SK-N-SH treated with all-trans-retinoic acid at 6 μM for 48 hours (cell line): ENCODE measurements at places on chromosomes 2 and 18.

GRCh38 chr2:47558768-47559684, 156.1 kb downstream of the MSH2 start:
- ATAC-seq, result peak; percentile 60

DNA sequence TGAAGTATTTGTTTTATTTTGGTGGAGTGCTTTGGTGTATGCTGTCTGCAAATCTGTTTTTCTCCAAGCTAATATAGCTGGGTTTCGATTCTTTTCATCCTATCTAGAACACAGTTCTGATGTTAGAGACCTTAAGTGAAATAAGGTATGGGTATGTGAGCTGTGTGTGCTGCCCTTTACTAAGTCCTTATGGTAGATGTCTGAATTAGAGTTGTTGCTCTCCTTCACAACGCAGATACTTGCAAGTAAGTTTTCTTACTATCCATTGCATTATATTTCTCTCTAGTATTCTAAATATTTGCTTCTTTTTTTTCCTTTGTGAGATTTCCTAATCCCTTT, 38.6 kb downstream of the AGFG1 start:
- no peak for ATAC-seq

DNA sequence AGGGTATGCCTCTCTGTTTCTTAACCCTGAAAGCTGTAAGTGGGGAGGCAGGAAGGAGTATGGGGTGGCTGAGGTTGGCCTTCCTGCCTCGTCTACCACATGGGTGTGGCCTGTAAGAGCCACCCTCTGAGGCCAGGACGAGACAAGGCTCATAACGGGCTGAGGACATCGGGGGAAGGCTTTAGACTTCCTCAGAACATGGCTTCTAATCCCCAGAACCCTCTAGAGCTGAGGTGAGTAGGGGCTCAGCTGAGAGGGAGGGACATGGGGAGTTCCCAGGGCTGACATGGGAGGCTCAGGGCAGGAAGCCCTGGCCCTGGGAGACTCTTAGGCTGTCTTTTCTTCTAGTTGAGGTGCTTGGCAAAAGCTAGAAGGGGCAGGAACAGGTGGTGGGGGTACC, 36.7 kb downstream of the EMX1 start:
- ATAC-seq, result no peak

GRCh38 chr18:22423878-22424564, 6.3 kb upstream of the CTAGE1 start:
- ATAC-seq, result no peak

DNA sequence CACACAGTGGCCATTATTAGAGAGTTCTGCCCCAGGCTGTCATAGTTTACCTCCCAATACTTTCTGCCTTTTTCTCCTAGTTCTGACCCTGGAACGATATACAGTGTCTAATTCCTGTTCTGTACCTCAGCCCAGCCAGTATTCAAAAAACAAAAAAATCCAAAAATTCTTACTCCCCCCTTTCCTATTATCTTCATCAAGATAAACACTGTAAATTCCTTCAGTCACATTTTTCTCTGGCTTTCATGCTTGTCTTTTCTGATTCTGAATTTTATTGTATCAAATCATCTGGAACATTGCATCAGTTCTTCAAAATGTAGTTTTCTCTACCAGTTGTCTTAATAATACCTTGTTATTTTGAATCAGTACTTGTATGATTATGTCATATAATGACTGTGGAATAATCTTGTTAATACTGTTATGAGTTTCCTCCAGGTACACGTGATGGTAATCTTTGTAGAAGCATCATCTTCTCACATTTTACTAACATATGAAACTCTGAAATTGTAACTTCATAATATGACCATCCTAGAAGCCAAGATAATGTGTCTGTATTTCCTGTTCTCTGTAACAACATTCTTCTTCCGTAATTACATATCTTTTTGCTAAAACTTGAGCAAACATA, 79.0 kb upstream of the NOSTRIN start:
- ATAC-seq, result no peak; the same call in 2 of the 3 replicates

GRCh38 chr2:197497326-197497725, 2.3 kb downstream of the HSPD1 start:
- ATAC-seq, result no peak

DNA sequence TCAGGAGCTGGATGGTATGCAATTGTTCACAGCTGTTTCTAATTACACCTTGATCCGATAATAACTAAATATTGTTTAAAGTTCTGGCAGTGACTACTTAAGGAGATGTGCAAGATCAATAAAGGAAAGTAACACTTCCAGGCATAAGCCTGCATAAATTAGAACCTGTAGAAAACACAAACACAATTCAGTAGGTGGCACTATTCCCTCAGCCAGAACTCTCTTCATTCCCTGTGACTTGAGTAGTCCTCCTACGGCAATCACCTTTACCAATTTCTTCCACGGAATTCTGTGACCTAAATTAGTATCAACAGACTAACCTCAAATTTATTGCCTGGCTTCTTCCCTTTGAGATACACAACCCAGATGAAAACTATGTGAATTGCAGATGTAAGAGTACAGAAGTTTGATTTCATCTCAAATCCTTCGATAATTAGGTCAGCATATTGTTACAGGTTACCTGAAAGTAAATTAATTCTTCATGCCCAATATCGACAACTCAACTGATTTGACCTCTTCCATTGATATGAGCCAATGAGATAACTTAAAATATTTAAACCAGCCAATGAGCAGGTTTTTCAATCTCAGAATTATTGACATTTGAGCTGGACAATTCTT, 137.8 kb downstream of the PID1 start:
- ATAC-seq, result no peak

- no peak for ATAC-seq
Measured at GRCh38 chr2:104539649-104540048, 314.3 kb upstream of the POU3F3 start.

DNA sequence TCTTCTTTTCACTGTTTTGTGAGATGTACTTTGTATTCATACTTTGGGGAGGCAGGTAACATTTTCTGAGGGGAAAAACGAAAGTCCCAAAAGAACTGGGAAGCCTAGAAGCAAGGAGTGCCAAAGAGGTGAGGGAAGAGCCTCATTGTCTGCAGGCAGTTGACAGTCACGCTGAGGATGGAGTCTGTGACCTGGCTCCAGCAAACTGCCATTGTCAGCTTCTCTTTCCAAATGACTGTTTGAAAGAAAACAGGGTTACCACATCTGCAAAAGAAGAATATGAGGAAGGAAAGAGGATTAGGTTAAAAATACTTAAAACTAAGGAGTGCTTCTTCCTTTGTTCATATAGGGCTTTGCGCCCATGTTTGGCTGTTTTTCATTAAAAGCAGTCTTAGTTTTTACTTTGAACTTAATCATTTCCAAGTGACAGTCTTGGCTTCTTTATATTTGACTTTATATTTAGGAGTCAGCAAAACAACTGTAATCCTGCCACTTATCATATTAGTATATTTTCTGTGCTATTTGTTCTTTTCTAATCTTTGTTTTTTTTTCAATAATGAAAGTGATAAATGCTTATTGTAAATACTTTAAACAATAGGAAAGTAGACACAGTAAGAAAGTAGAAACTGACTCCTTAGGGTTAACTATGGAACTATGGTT, 35.0 kb downstream of the CERS6 start:
- peak; percentile 58 for ATAC-seq

- ATAC-seq, result no peak
Measured at GRCh38 chr2:225779829-225780228, 380.3 kb downstream of the NYAP2 start.

DNA sequence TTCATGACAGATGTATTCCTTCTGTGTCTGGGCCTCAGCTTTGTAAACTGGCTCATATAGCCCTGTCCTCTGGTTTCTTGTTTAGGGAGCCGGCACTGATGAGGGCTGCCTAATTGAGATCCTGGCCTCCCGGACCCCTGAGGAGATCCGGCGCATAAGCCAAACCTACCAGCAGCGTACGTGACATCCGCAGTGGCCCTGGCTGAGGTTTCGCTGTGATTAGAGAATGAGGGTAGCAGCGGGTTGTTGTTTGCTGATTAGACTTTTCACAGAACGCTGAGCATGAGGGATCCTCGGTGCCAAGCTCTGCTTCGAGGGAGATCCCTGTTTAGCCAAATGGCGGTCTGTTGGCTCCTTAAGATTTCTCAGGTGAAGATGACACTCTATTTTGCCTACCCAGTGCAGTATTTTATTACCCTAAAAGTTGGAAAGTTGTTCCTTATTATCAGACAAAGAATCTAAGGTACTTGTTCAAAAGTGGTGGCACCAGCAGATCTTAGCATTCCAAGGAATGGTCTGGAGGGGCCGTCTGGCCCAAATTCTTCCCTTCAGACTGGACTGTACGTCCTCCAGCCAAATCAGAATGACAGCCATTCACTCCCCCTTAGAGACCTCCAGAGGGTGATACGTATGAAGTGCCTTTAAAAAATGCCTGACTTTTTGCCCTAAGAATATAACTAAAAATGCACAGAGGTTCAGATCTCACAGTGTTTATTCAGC, 21.5 kb upstream of the GMCL1 start:
- no peak for ATAC-seq

DNA sequence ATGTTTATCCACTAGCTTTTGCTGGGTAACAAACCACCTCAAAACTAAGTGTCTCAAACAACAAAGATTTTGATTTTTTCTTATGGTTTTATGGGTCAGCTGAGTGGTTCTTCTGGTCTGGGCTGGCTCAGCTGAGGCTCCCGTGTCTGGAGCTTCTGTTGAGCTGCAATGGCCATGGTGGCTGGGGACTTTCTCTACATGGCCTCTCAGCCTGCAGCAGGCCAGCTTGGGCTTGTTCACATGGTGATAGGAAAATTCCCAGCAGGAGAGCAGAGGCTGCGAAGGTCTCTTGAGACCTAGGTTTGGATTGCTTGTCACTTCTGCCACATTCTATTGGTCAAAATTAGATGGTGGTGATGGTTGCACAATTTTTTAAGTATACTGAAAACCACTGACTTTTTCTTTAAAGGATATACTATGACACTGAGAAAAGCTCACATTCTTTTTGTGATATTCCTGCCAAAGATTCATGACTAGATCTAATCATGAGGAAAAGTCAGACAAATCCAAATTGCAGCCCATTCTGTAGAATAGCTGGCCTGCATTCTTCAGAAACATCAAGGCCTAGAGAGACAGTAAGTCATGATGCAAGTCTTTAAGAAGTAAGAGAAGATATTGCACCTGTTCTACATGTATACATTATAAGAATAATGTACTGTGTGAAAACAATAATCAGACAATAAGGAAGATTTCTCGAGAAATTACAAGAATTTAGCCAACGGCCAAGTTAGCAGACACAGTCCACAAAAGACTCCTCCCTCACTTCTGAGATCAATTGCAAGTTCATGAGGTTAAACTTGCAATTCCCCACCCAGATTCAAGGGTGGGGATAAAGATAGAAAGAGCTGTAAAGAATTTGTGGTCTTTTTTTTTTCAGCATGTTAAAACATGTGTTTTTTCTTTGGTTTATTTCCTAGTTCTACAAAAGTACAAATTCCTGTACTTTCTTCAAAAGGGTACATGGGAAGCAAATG, 35.0 kb upstream of the IL1R2 start:
- ATAC-seq, result no peak

DNA sequence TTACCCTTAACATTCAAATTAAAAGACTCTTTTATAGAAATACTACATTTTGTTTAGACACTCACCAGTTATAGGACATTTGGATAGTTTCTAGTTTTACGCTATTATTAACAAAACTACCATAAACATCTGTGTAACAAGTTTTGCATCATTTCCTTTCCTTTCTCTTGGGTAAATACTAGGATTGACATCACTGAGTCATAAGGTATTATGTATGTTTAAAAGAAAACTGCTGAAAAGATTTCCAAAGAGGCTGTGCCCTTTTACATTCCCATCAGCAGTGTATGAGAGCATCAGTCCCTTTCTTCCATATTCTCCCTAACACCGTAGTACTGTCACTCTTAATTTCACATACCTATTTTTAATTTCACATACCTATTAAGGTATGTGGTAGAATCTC, 130.6 kb downstream of the USP34 start:
- ATAC-seq, result no peak

GRCh38 chr2:132636346-132636745, 33.7 kb downstream of the LYPD1 start:
- ATAC-seq, result no peak

- no peak for ATAC-seq
Measured at GRCh38 chr2:206562375-206562774, 79.9 kb upstream of the FAM237A start.

DNA sequence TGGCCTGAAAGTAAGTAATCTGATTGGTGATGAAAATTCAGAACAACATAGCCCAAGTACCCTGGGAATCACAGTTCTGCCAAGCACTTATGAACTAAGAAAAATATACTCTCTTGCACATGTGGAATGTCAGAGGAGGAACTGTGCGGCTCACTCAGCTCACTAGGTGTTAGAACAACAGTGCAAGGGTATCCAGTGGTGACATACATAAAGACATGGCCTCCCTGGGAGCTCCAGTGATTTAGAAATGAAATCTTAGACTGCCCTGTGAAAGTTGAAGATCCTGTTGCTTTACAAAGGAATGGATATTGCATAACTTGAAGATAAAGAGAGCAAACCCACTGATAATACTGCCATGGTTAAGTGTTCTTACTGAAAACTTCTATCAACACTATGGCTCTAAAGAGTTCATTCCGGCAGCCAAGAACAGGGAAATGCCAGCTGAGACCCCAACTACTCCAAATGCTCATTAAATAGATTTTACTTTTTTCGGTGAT, 246.2 kb downstream of the ARHGAP15 start:
- ATAC-seq, result no peak

DNA sequence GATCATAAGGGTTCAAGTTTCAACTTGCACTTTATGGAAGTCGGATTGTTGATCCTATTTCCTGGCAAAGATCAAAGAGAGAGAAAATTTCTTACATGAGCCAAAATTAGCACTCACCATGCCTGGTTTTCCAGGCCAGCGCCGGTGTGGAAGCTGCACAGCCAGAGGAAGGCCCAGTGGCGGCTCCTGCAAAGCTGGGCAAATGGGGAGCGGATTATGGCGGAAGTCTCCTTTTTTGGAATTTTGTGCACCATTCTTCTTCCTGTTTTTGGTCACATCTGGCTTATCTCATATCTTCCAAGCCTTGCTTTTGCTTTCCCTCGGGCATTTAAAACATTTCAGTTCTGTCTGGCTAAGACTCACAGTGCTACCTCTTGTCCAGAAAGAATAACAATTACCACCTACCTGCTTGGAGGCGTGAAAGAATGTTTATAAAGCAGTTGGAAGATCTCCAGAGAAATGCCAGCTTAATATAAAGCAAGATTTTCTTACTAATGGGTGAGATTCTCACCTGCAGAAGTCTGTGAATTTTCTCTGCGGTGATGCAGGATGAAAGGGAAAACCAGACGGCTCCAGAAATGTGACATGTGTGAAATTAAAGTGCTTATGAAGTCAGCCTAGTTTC, 94.3 kb downstream of the ASAP2 start:
- peak; percentile 18; the same call in 1 of the 3 replicates for ATAC-seq

GRCh38 chr18:57906852-57907251, 103.7 kb upstream of the ATP8B1 start:
- ATAC-seq, result peak; percentile 63

GRCh38 chr2:218557941-218558340, 10.2 kb downstream of the USP37 start:
- ATAC-seq, result no peak

DNA sequence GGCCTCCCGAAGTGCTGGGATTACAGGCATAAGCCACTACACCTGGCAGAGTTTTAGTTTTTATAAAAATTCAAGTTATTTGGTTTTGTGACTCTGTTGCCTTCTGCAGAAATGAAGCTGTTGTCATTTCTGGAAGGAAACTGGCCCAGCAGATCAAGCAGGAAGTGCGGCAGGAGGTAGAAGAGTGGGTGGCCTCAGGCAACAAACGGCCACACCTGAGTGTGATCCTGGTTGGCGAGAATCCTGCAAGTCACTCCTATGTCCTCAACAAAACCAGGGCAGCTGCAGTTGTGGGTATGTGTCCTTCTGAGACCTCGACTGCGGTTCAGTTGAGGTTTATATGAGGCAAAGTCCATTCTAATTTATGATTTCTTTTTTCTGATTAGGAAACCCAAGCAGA, 7.2 kb downstream of the MTHFD2 start:
- no peak for ATAC-seq
